Activated T-cell treated with anti-CD3 and anti-CD28 coated beads for 1 hour (primary cell): ENCODE measurements at places on chromosomes 1 and 21.

DNA sequence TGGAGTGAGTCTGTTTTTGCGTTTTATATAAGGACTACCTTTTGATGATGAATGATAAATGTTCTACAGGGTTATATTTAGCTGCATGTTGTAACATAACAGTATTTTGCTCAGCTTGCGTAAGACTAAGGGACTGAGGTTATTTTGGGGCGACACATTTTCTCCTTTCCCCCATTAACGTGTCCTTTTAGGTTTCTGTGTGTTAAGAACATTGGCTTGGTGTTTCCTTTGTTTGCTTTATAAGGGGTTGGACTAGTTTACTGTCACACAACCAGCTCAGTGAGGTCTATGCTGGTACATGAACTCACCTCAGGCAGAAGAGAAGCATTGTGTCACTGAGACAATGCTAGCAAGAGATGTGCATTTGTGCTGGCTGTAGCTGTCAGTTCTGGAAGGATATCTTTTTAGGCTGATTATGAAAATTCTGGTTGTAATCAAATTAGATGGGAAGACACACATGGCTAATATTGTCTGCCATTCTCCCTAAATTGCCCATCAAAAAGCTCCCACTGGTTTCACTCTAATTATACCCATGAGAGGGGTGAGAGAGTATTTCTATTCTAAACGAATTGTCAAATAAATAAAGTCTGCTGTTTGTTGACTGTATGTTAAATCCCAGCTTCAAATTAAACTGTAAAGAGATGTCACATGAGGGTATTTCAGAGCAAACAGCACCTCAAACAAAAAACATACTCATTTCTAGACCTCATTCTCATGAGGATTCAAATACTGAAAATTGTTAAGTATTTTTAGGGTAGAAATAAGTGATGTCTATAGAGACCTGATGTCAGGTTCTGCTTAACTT lies 62.6 kb downstream of the CDC14A start:
- no peak for DNase-seq

- DNase-seq, result no peak
Measured at GRCh38 chr1:66690666-66691381, 61.4 kb upstream of the DYNLT5 start.

DNA sequence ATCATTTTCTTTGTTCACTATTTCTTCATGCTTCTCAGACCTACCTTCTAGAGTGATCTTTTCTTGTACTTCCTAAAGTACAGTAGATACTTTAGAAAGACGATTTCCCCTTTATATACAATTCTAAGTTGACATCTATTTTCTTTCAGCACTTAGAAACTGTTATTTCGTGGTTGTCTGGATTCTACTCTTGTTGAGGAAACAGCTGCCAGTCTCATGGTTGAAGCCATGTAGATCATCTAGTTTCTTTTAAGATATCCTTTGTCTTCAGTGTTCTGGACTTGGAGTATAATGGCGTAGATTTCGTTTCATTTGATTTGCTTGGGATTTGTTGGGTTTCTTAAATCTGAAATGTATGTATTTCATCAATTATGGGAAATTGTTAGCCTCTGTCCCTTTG lies 67.6 kb downstream of the PKN2 start:
- DNase-seq, result no peak

DNA sequence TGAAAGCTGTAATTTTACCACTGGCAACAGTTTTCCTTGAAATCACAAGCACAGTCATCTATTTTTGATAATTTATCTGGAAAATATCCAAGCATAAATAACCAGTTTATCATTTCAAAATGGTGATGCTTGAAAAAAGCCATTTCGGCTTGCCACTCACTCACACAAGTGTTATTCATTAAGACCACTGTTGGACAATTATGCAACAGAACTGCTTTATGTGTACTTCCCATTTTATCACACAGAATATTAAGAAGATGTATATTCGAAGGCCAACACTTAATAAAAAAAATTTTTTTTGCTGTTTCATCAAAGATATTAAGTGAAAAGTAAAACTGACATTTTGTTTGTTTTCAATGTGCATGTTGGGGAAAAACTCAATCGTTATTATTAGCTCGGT lies 62.3 kb downstream of the EIF4G3 start:
- no peak for DNase-seq

- DNase-seq, result no peak
Measured at GRCh38 chr1:203443296-203443695, 32.3 kb upstream of the PRELP start.
